Gastrocnemius medialis (tissue), 4 donors: ENCODE measurements at places on chromosomes 3 and 15.
A peak's percentile ranks its signal among the peaks of the same experiment; 100 is the strongest.

GRCh38 chr3:123818324-123818920, 65.7 kb downstream of the MYLK start:
- DNase-seq, result no peak
- no peak overlapping the region for H3K4me3 ChIP-seq
- no peaks in the 10 kb centered on the region for H3K4me1 ChIP-seq
- no peaks in the 10 kb centered on the region for H3K27me3 ChIP-seq
- H3K36me3 ChIP-seq, result no peaks in the 10 kb centered on the region

GRCh38 chr15:62124176-62124972, 40.7 kb downstream of the C2CD4B start:
- H3K4me3 ChIP-seq, result no peak overlapping the region
- no peaks in the 10 kb centered on the region for H3K36me3 ChIP-seq
- H3K4me1 ChIP-seq, result peaks cover 8% of the 10 kb centered on the region
- H3K27me3 ChIP-seq, result no peaks in the 10 kb centered on the region
- no peak overlapping the region for H3K27ac ChIP-seq

- no peak for DNase-seq
- H3K4me1 ChIP-seq, result no peaks in the 10 kb centered on the region
- no peak overlapping the region for H3K27ac ChIP-seq
- no peaks in the 10 kb centered on the region for H3K36me3 ChIP-seq
Measured at GRCh38 chr3:119148493-119149180, 2.7 kb downstream of the TEX55 start.

DNA sequence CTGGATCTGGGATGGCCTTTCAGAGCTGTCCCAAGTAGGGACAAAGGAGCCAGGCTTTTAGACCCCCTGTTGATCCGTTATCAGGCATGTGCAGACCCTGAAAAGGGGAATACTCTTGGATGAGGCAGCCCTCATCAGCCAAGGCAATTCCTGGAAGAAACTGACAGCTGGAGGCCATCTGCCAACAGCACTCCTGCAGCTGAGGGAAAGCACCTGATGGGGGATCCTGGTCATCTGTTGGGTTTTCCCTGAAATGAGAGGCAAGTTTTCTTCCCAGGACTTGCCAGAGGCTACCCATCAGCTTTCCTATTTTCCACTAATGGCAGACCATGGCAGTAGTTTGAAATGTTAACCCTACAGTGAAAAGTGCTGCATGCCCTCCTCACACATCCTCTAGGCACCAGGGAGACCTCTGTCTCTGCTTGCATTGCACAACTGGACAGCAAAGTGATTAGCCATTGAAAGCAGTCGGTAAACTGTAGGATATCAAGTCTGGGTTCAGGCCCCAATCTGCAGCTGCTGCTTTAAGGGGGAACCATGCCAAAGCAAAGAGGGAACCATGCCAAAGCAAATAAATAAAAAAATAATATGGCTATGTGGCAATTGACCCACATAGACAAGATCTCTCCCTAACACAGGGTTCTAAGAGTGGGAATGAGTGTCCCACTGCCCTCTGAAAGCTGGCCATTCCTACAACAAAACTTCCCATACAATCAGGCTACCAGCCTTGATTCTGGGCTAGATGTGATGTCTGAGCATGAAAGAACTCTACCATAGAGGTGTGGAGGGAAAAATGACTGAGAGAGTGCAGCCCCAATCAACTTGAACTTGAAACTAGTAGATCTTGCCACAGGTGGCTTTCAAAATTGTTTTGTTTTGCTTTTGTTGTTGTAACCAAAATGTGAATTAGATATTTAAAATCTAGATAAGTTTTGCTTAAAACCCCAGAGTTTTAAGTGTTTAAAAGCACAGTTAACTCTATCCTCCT, 232.0 kb upstream of the STT3B start:
- no peaks in the 10 kb centered on the region for H3K27me3 ChIP-seq
- H3K27ac ChIP-seq, result no peak overlapping the region
- H3K4me3 ChIP-seq, result no peak overlapping the region
- DNase-seq, result no peak
- no peaks in the 10 kb centered on the region for H3K36me3 ChIP-seq

DNA sequence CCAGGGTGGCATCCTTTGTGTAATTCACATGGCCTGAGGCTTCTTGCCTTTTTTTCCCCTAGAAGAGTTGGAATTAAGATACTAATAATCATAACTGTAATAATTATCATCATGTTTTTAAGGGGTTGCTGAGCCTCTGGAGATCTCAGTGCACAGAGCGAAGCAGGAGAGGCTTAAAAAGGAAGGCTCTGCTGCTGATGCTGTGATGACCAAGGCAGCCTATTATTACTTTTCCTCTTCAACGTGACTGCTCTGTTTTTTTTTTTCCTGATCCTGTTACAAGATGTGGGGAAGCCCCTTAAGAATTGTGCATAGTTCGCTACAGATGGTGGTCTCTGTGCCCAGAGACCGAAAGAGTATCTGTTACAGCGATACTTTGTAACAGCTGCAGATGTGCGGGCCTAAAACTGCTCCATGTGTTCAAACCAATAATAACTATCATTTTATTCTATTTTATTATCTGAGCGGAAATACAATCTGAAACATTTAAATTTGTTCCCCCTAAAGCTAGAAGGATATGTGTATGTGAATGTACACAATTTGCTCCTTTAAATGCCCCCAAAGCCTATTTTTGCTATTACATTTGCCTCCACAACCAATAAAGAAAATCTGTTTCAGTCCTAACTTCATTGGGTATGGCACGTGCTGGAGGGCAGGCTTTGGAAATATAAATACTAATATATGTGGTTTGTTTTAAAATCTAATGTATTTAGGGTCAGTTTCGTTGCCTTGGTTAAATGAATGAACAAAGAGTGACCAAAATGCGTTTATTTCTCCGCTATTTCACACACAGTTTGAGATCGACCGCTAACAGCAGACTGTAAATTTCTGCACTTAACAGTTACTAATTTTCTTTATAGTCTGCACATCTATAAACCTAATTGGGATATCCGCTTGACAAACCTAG, 4.6 kb downstream of the SHOX2 start:
- H3K27me3 ChIP-seq, result peaks cover 93% of the 10 kb centered on the region
- H3K36me3 ChIP-seq, result no peaks in the 10 kb centered on the region
- H3K27ac ChIP-seq, result no peak overlapping the region
- no peak for DNase-seq

DNA sequence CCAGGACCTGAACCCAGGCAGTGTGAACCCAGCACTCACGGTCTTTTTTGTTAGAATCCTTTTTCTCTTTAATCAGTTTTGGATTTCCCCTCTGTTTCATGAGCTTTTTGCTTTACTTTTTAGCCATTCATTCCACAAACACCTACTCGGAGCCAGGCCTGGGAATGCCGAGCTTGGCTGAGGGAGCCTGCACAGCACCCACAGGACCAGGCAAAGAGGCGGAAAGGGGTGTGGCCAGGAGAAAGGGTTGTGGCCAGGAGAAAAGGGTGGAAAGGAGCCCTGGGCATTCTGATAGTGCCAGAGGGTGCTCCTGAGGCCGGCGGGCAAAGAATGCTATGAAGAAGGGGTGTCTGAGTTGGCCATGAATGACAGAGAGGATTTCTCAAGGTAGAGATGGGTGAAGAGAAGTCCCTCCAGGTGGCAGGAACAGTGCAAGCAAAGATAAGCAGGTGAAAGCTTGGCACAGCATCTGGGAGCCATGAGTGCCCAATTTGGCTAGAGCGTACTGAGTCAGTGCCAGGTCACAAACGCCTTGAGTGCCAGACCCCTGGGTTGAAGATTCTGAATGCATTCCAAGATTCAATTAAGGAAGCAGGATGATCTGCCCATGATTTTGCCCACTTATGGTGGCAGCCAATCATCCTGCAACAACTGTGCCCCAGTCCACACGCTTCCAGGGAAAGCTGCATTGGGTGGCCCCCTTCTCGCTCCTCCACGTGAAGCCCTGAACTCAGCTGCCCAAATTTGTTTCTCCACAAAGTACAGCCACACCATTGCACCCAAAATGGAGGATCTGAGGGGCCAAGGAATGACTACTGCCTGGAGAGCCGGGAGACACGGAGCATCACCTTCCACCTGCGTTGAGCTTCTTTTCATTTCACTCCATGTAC, 157.2 kb downstream of the XXYLT1 start:
- no peak overlapping the region for H3K4me3 ChIP-seq
- H3K4me1 ChIP-seq, result no peaks in the 10 kb centered on the region
- DNase-seq, result no peak

- H3K4me3 ChIP-seq, result no peak overlapping the region
- H3K4me1 ChIP-seq, result peaks cover 51% of the 10 kb centered on the region
- no peaks in the 10 kb centered on the region for H3K27me3 ChIP-seq
- H3K27ac ChIP-seq, result peak overlapping the region; percentile 73
- no peaks in the 10 kb centered on the region for H3K36me3 ChIP-seq
Measured at GRCh38 chr3:16151109-16151508, 23.4 kb upstream of the GALNT15 start.
